ENCODE measurements at places on chromosomes 11 and 22. TPM values are rescaled to one million over a fixed set of nuclear protein-coding genes. Genes with fewer than 3 reads are reported as not detected.

- DNase-seq, result no peak
These were observed 28.8 kb downstream of the CCT8L2 start for GRCh38 chr22:16563555-16564520.

GRCh38 chr11:123060277-123061000 lies 1.5 kb downstream of the HSPA8 start:
- no peak for DNase-seq

GRCh38 chr11:3107608-3108182 lies 50.5 kb upstream of the CARS1 start:
- DNase-seq, result no peak

DNA sequence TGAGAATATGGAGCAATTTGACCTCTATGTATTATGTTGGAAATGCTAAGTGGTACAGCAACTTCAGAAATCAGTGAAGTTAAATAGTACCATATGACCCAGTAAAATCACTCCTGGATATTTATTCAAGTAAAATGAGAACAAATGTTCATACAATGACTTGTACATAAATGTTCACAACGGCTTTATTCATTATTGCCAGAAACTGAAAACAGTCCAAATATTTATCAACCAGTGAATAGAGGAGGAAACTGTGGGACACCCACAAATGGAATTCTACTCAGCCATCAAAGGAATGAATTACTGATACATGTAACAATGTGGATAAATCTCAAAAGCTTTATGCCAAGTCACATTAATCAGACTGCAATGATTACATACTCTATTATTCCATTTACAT lies 416.3 kb downstream of the AASDHPPT start:
- no peak for DNase-seq

DNA sequence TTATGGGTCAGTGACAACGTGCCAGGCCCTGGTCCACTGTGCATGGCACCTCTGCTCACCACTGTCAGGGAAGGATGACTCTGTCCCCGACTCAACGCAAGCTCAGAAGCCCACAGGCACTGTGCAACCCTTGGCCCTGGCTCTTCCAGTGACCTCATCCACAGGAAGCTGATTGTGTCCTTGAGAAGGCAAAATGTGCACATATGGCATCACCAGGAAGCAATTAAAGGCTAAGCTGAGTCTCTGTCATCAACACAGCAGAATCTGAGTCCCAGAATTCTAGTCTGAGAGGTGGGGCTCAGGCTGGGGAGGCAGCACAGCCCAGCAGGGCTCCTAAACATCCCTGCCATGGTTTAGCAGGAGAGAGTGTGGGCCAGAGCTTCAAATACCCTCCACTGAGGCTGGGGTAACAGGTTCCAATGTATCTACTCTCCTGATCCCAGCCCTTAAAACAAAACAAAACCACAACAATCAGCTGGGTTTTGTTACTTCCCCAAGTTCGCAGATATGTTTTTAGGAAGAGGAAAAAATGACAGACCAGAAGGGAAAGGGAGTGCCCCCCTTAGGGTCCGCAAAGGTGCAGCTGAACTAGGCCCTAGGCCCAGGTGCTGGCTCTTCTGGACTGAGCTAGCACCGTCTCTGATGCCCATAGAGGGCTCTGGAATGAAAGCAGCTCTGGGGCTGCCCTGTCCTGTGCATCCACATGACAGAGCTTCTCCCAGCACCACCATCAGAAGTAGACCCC lies 33.5 kb upstream of the GNAZ start:
- DNase-seq, result no peak

DNA sequence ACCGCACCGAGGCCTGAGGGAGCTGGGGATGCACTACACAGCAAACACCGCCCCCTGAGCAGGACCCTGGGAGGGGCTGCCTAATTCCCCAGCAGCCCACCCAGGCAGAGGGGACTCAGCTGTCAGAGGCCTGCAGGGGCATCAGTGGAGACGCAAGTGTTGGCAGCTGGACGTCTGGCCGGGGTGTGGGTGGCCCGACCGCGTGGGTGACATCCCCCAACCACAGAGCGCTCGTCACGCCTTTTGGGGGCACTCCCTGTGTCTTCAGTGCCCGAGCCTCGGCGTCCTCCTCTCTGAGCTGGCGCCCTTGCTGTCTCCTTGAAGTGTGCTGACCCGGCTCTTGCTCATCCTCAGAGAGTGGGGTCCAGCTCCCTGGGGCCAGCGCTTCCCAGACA lies 150.2 kb downstream of the BRD1 start:
- DNase-seq, result no peak

DNA sequence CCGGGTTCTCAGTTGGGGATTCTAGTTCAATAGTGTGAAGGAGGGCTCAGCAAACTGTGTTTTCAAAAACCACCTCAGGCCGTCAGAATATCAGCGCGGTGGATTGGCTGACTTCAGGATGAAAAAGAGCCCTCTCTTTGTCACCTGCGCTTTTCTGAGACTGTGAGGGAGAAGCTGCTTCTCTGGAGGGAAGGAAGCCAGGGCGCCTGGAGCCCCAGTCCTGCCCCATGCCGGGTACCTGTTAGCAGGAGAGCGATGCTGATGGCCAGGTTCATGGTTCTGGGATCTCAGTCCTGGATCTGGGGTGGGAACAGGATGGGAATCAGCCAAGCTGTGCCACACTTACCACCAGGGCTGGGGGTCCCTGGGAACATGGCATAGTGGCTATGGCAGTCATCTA lies 2.3 kb downstream of the THY1 start:
- no peak for DNase-seq

The PARVA gene
- 104 TPM for polyA plus RNA-seq

The RASSF7 gene
- 71.6 TPM for polyA plus RNA-seq

The TMEM45B gene
- 18.7 TPM for polyA plus RNA-seq

DNA sequence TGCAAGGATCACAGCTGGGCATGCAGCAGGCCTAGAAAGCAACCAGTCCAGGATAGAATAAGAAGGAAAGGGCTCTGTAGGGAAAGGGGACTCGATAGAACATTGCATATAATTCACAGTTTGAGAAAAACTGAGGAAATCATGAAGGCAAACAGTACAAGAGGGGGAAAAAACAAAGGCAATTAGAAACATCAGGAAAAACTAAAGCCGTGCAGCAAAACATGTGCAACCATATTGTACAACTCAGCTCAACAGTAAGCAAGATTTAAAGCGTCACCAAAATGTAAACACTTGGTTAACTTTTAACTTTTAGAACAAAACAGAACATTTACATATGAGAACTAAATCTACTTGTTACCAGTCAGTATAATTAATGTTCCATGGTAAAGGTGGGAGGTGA lies 8.5 kb downstream of the APOL3 start:
- no peak for DNase-seq

GRCh38 chr11:73172992-73173656 lies 31.0 kb upstream of the FCHSD2 start:
- no peak for DNase-seq

GRCh38 chr22:24422102-24422665 lies 5.2 kb upstream of the ADORA2A start:
- DNase-seq, result no peak

DNA sequence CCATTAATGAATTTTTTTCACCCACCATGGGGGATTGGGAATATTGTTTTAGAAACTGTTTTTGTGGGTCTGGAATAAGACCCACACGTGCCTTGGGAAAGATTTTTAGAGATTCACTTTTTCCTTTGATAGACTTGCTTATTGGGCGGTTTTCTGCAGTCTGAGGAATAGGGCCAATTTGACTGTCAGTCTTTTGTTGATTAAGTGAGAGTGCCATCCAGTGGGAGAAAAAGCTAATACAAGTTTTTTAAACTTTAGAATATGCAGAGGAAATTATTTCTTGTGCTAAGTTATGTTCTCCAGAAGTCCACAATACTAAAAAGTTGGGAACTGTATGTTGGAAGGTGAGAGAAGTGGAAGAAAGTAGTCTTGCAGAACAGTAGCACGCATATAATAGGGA lies 56.1 kb downstream of the PRMT3 start:
- no peak for DNase-seq

- no peak for DNase-seq
These were observed 43.2 kb downstream of the USP47 start for GRCh38 chr11:11884774-11885481.

The MPEG1 gene
- 8.0 TPM for polyA plus RNA-seq

GRCh38 chr11:109138196-109138595 lies 283.8 kb upstream of the C11orf87 start:
- DNase-seq, result no peak

DNA sequence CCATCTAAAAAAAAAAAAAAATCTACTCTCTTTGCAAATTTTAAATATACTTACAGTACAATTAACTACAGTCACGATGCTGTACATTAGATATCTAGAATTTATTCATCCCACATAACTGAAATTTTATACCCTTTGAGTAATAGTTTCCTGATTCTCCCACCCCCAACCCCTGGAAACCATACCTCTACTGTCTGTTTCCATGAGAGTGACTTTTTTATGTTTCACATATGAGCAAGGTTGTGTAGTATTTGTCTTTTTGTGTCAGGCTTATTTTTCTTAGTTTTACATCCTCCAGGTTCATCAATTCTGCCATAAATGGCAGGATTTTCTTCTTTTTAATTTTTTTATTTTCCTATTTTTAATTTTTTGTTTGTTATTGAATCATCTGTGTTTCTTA lies 3.2 kb downstream of the HBB start:
- DNase-seq, result no peak

- DNase-seq, result peak; percentile 29
These were observed 52.6 kb downstream of the ARHGAP42 start for GRCh38 chr11:100739666-100740065.

The PPP6R2 gene
- 40.4 TPM for polyA plus RNA-seq

GRCh38 chr11:43289368-43289767 lies 22.4 kb upstream of the API5 start:
- DNase-seq, result no peak

DNA sequence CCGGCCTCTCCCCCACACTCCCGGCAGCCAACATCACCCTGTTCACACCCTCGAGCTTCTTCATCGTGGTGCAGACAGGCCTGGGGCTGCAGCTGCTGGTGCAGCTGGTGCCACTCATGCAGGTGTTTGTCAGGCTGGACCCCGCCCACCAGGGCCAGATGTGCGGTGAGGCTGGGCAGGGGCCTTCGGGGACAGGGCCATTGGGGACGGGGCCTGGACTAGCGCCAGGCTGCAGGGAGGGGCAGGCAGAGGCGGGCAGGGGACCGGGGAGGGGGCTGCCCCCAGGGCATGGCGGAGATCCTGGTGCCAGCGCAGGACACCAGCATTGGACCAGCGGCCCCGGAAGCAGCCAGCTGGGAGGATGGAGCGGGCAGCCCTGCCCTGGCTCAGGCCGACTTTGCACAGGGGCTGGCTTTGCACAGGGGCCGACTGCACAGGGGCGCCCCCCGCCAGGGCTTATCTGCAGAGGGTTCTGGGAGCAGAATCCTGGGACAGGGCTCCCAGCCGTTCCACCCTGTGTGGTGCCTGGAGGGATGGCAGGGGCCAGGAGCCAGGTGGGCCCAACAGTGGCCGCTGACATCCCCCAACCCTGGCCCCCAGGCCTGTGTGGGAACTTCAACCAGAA lies 8.6 kb downstream of the MUC5B start:
- no peak for DNase-seq

DNA sequence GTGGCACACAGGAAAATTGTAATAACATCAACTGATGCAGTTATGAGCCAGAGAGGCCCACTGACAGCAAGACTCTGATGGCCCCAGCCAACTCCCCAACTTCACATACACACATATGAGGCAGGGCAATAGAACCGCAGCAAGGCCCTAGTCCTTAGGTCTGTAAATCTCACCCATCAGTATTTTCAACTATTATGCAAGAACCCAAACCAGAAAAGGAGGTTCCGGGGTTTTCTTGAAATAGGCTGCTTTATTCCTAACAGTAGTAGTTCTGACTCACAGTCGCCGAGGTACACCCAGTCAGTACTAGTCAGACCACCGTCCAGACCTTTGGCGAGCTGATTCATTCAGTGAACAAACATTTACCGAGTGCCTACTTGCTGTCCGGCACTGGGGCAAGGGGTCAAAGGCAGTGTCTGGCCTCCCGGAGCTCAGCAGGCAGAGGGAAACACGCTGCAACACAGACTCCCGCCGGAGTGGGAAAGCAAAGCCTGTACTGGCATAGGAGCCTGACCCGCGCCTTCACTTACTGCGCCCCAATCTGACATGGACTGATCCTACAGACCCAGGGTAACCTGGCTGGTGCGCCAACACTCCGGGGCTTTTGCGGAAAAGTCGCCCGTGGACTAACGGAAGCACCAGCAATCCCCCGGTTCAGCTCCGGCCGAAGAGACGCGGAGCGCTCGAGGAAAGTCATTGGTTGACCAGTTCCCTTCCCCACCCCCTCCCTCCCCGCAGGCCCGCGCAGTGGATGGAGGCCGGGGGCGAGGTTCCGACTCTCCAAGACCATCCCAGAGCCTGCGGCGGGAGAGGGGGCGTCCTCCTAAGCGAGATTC lies 1.3 kb downstream of the PLEKHA7 start:
- DNase-seq, result no peak

- no peak for DNase-seq
These were observed 17.6 kb upstream of the LMO1 start for GRCh38 chr11:8281266-8281665.

The SLN gene
- polyA plus RNA-seq, result 0.29 TPM

GRCh38 chr11:129973068-129973467 lies 29.6 kb downstream of the PRDM10 start:
- no peak for DNase-seq

The OR6T1 gene
- polyA plus RNA-seq, result not detected

The PDE2A gene
- polyA plus RNA-seq, result 13.7 TPM

The CARD18 gene
- polyA plus RNA-seq, result not detected

GRCh38 chr11:134987223-134987768 lies 575.3 kb upstream of the B3GAT1 start:
- DNase-seq, result no peak

The ACTN3 gene
- polyA plus RNA-seq, result 0.67 TPM

The PLAAT2 gene
- polyA plus RNA-seq, result not detected

DNA sequence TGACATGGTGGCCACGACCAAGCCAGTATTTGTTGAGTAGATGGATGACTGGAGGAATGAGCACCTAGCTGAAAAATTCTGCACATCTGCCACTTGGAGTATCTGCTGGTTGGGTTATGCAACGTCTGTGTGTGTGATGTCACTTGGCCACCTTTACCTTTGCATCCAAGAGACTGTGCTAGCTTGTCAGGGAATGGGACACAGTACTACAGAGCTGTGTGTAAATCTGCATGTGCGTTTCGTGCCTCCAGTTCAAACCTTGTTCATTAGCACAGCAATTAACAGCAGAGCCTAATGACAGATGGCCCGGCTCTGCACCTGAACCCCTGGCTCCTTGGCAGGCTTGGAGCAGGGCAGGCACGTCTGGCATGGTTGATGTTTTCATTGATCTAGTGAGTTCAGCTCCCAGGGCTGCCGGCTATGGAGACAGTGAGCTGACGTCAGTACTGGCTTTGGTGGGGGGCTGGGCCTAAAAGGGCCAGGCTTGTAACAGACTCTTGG lies 188.4 kb upstream of the NAV2 start:
- no peak for DNase-seq

The CD151 gene
- polyA plus RNA-seq, result 238 TPM

- DNase-seq, result peak; percentile 76
These were observed at the start of gene TENM4 for GRCh38 chr11:79440571-79441460. Gene TENM4, minus strand, starts transcription at chr11:79441030. Its CDS starts 371,086 bp downstream, at chr11:79069944.

The GP1BB gene
- 5.0 TPM for polyA plus RNA-seq

DNA sequence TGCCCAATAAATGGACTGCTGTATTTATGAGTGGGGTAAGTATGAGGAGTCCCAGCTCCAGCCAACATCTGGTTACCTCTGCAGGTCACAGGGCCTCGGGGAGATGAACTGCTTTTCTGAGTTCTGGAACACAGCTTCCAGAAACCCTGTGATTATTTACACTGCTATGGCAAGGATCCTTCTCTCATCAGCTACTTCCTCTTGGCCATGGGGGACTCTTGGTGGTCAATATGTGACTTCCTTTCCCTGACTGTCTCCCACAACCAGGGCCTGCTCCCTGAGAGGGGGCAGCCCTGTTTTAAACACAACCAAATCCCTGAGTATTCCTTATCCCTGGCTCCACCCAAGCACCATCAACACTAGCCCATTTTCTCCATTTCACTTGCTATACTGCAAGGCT lies 10.0 kb downstream of the RHOG start:
- DNase-seq, result no peak

The NXPE1 gene
- polyA plus RNA-seq, result not detected

Measured in left renal cortex interstitium (tissue), 4 donors.